ENCODE measurements at places on chromosomes 2 and 18.

DNA sequence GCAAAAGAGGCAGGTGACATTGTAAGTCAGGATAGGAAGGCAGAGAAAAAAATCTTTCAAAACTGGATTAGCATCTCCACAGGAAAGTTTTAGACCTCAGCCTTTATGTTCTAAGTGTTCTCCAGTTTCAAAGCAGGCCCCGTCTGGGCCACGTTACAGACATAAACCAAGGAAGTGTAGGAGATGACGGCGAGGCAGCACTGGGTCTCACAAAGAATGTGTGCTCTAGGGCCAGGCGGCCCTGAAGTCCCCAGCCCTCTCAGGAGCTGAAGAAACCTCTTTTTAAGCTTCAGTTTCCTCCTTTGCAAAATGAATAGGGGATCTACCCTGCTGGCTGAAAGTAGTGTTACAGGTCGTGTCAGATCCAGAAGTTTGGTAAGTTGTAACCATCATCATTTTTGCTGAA lies 81.7 kb downstream of the SPRED2 start:
- no peak for DNase-seq

GRCh38 chr2:235709969-235710879 lies 216.4 kb downstream of the AGAP1 start:
- DNase-seq, result no peak

DNA sequence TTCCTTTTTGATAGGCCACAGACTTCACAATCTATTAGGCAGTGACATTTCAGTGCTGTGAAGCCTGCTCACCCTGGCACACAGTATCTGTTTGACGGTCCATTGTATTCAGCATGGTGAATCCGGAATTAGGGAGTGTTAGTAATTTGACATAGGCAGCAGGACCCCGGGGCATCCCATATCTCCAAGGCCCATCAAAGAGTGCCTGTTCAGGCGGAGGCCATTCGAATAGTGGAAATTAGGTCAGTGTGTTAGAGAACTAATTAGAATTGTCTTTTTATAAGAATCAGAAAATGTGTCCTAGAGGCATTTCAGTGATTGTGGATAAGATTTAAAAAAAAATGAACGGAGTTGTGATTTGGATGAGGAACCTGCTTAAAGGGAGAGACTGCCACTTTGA lies 818.8 kb upstream of the SOX11 start:
- no peak for DNase-seq

GRCh38 chr2:170525566-170525900 lies 189.6 kb upstream of the SP5 start:
- DNase-seq, result no peak

DNA sequence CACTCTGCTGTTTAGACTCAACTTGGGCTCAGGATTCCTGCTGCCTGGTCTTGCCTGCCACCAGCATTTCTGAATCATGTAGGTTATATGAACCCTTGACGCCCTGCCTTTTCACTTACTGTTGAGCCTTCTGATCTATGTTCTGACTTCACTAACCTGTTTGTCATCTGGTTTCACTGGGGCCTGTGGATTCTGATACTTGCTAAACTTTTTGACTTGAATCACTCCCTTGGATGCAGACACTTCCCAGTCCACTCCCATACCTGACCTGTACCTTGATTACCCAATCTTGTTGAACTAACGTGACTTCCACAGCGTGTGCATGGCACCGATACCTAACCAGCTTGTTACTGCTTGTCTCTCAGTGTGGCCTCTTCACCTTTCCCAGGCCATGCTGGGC lies 35.6 kb upstream of the SPAG16 start:
- DNase-seq, result no peak

GRCh38 chr2:60745330-60745729 lies 10.7 kb upstream of the PAPOLG start:
- no peak for DNase-seq

GRCh38 chr2:127853671-127854070 lies 4.3 kb downstream of the POLR2D start:
- DNase-seq, result no peak

DNA sequence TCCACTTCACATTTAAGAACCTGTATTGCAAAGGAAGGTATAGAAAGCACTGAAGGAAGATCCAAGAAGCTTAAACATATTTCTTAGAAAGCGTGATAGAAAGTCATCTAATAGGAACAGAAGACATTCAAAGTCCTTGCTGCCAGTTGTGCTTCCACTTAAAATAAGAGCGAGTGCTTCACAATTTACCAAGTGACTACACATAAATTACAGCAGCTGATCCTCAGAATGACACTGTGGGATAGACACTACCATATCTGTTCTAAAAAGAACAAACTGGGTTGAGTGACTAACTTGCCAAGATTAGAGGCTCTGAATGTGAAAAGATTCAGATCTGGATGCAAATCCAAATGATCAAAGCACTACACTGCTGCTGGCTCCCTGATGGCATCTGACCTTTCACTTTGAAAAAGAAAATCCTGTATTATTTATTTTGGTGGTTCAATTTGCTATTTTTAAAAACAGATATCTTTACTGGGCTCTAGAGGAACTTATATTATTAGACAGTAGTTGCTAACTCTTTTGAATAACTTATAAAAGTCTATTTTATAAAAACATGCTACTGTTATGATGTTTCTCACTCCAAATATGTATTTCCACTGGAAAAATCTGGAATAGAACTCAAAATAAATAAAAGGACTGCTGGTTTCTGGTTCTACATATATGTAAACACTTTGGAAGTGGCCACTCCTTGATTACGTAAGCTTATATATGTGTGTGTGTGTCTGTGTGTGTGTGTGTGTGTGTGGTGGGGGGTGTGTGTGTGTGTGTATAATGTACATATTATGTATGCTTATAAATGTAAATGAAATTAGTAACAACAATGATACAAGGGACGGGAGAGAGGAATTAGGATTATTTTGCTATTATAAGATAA lies 57.4 kb downstream of the KIDINS220 start:
- no peak for DNase-seq

- no peak for DNase-seq
Observed at GRCh38 chr2:50594233-50594632, 437.7 kb downstream of the NRXN1 start.

- DNase-seq, result no peak
Observed at GRCh38 chr2:140274891-140275290, 1494.7 kb upstream of the NXPH2 start.

DNA sequence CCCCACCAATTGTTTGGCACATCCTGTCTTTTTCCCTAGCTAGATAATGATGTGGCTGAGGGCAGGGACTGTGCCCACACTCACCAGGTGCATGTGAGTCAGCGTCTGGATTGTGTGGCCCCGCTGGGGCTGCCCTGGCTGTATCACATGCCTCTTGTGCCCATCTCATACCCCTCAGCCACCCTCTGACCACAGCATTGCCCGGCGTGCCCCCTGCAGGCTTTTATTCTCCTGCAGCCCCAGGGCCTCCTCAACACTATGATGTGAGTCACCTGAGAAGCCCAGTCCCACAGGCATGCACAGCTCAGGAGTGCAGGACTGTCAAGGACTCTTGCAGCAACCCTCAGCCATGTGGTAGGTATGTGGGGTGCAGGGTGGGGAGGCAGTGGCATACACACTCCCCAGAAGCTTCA lies 14.8 kb upstream of the STEAP3 start:
- DNase-seq, result no peak

DNA sequence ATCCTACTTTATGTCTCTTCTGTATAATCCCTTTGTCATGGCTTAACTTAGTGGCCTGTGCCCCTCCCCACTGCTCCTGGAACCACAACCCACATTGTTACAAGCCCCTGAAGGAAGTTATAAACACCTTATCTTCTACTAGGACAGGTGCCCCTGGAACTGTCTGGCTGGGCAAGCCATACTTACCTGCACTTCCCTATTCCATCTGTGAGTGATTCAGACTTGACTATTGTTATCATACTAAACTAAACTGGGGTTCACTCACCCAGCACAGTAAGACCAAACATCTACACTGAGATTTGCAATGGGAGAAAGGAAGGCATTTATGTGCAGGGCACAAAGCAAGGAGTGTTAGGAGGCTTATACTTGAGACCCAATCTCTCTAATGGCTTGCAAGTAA lies 3.7 kb upstream of the UGT1A6 start:
- no peak for DNase-seq

DNA sequence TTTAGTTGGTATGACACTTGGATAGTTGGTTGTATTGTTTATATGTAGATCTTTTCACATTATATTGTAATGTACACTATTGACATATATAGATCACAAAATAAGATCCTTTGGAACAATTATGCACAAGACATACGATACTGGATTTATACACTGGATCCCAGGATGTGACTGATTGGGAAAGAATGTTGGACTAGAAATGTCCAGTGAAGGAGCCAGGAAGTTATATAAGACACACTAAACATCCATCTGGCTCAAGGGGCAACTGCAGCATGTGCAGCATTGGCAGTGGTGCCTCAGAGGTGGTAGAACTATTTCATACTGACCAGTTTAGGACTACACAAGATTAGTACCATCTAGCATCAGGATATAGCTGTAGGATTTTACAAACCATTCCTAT lies 104.9 kb downstream of the TRABD2A start:
- no peak for DNase-seq

- DNase-seq, result no peak
Observed at GRCh38 chr2:204124140-204124750, 187.7 kb downstream of the ICOS start.
